CD4-positive, alpha-beta T cell treated with Interleukin-15 for 4 hours (primary cell): ENCODE measurements at places on chromosomes 5 and 9.

DNA sequence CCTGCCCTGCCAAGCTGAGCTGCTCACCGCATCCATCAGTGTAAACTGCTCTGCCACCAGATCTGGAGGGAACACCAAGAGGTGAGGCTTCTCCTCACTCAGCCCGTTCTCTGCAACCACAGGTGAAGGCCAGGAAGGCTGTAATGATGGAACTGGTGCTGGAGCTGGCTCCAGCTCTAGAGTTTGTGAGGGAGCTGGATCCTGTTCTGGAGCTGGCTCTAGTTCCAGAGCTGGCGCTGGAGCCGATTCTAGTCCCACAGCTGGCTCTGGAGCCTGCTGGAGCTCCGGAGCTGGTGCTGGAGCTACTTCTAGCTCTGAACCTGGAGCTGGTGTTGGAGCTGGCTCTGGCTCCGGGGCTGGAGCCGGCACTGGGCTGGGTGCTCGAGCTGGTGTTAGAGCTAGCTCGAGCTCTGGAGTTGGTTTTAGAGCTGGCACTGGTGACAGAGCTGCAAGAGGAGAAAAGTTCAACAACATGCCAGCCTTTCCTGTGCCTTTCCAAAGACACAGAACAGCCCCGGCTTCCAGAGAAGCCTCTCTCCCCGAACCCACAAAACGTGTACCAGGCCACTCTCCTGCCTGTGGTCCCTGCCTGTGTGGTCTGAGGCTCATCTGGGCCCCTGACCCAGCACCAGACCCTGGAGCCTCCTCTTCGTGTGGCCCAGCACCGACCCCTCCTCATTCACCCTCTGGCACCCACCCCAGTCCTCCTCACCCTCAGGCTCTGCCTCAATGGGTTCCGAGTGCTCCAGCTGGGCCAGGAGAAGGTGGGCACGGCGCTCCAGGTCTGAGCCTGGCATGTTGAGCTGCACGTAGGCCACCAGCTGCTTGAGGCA lies 12.9 kb downstream of the RALGDS start:
- DNase-seq, result no peak

DNA sequence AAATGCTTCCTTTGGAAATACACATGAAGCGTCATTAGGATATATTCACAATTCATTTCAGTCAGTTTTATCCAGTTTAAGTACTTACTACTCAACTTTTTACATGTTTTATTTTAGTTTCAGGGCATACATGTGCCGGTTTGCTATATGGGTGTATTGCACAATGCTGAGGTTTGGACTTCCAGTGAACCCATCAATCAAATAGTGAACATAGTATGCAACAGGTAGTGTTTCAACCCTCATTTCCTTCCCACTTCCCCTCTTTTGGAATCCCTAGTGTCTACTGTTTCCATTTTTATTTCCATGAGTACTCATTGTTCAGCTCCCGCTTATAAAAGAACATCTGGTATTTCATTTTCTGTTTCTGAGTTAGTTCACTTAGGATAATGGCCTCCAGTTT lies 74.7 kb downstream of the TMEM161B start:
- no peak for DNase-seq

DNA sequence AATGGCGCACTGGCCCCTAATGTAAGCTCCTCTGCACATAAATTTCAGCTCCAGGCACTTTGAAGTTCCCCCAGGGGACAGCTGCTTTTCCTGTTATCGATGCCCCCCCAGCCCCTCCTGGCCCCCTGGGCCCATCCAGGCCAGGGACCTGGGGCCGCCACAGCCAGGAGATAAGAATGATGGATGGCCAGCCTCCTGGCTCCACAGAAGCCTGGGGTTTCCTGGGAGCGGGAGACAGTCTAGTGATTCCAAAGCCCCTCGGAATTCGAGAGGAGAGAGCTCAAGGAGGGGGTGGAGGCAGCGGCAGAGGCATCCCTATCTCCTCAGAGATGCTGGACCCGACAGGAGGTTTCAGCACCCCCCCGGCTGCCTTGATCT lies 98.4 kb upstream of the HAND1 start:
- no peak for DNase-seq

DNA sequence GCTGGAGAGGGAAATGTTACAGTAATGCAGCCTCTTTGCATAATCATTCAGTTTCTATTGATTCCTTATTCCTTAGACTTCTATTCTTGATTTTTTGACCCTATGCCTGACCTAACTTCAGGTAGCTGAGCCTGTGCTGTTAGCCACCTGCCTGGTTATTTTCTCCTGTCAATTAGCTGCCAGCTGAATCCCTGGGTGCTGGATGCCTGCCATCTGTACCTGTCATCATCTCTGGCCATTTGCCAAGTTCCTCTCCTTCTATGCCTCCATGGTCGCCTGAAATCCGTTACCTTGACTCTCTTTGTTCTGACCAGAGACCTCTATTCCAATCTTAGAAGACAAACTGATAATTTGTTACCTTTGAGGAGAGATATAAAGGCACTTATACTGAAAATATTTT lies 178.3 kb downstream of the CAVIN4 start:
- no peak for DNase-seq

GRCh38 chr9:16726718-16727451 lies 143.6 kb downstream of the BNC2 start:
- DNase-seq, result no peak

DNA sequence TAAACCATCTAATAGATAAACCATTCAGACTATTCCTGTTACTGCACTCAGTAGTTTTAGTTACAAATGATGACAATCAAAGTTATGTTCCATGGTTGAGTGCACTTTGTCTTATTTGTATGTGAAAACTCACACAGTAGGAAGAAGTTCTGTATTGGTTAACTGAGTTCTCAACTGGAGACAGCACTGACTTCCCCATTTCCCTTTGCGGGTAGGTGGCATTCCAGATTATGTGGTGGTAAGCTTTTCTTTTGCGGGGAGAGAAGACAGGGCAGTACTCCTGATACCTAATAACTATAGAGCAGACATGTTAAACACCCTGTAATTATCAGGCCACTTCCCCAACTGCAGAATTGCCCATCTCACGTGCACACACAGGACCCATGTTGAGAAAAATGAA lies 24.4 kb downstream of the TARS1 start:
- DNase-seq, result no peak

DNA sequence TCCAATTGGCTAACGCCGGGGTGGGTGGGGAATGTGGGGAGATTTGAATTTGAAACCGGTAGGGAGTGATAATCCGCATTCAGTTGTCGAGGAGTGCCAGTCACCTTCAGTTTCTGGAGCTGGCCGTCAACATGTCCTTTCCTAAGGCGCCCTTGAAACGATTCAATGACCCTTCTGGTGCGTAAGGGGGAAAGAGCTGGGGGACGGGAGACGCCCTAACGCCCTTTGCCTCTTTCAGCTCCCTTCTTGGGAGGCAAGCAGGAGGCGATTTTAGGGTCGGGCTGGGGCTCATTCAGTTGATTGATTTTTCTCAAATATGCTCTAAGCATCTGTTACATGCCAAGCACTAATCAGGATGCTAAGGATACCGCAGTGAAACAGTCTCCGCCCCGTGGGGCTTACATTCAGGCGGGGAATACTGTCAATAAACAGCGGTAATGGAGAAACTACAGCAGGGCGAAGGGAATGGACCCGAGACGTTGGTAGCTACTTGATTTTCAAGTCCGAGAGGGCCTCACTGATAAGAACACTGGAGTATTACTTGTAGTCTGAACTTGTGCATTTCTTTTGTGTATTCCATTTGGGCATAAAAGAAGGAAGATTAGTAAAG lies at the start of gene HMMR:
Gene HMMR, plus strand, starts transcription at position 71 of the 610 bp plus-strand sequence. Its CDS starts 61 bp downstream, at position 132.
- DNase-seq, result no peak

GRCh38 chr5:79261897-79262296 lies 26.0 kb downstream of the JMY start:
- DNase-seq, result no peak

DNA sequence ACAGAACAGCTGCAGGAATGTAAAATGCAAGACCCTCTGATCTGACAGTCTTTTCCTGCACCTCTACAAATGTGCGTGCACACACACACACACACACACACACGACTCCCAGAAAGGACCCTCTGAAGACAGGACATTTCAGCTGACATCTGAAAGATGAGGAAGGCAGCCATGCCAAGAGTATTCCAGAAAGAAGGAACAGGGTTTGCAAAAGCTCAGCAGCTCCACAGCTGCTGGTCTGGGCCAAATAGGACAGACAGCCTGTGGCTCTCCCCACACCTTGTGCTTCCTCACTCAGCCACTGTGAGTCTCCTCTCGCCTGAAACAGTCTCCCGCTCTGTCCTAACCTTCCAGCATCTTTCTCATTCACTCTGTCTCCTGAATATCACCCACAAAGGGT lies 189.0 kb downstream of the PALM2AKAP2 start:
- DNase-seq, result no peak

DNA sequence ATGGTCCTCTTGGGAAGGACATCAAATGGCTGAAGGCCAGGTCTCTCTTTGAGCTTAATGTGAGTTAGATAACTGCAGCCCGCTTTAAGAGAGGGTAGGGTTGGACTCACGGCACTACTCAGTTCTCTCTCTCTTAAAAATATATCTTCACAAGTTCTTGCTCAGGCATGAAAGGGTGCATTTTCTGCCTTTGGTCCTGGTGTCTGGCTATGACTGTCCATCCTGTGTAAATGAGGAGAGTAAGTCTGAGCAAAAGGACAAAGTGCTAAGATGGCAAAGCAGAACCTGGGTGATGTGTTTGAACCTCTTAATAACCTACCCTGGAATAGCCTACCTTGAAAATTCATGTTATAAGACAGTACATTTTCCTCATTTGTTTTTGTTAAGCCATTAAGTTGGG lies 293.4 kb downstream of the PDE4D start:
- DNase-seq, result no peak

GRCh38 chr5:131987251-131987650 lies 24.2 kb downstream of the ACSL6 start:
- no peak for DNase-seq

GRCh38 chr5:65825408-65826328 lies 100.7 kb upstream of the ERBIN start:
- DNase-seq, result no peak

DNA sequence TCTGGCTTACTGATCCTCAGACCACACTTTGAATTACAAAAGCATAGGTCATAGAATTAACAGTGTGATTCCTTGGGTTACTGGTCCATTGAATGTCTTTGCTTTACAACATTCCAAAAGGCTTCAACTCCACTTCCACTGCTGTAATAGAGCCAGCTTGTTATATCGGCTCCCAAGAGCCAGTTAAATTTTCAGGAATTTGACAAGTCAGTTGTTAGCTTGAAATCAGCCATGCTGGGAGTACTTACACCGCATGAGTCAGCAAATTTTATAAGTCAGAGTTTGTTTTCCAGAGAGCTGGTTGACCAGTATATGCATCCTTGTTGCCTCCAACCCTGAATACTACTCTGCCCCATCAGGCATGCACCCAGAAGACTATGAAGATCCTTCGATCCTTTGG lies 73.1 kb downstream of the FOXB2 start:
- DNase-seq, result no peak

DNA sequence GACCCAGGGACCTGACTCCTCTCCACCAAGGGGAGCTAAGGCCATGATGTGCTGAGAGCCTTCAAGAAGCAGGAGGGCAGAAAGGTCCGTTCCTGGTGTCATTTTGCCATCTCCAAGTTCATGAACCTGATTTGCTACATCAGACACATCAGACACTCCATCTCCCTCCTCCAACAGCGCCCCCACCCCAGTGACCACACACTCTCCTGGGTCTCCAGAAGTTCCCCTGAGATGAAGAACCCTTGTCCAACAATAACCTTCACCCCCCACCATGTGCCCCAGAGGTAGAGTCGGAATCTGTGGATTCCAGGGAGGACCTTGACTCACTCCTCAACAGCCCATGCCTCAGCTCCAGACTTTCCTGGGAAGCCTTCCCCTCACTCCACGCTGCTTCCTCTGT lies 242.8 kb downstream of the CDK5RAP2 start:
- no peak for DNase-seq

DNA sequence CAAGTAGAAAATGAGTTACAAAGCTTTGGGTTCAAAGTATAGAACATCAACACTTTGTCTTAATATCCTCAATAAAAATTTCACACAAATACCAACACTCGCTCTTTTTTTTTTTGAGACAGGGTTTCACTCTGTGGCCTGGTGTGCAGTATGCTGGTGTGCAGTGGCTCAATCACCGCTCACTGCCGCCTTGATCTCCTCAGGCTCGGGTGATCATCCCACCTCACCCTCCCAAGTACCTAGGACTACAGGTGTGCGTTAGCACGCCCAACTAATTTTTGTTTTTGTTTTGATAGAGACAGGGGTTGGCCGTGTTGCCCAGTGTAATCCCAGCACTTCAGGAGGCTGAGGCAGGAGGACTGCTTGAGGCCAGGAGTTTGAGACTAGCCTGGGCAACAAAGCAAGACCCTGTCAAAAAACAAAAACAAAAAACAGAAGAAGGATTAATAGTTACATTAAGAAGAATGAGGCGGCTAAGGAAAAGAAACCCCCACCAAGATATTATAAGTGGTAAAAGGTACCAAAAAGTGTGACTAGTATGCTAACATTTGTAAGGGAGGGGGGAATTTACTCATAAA lies 20.3 kb downstream of the FNBP1 start:
- no peak for DNase-seq

DNA sequence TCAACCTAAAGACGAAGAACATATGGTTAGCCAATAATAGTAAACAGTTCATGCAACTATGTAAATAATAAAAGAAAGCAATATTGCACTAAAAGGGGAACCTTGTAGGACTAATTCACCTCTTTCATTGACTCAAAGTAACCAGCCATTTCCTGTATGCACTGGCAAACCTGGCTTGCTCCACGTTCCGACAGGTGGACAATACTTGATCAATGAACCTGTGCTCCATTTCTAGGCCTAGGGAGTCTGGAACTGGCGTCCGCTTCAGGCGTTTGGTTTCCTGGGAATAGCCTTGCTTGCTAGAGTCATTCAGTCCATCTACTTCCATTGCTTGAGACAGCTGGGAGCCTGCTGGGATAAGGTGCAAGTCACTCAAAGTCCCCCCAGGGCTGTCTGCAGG lies 41.6 kb downstream of the PTAR1 start:
- DNase-seq, result no peak

GRCh38 chr5:177370488-177371119 lies 12.9 kb downstream of the RGS14 start:
- peak; percentile 68 for DNase-seq

DNA sequence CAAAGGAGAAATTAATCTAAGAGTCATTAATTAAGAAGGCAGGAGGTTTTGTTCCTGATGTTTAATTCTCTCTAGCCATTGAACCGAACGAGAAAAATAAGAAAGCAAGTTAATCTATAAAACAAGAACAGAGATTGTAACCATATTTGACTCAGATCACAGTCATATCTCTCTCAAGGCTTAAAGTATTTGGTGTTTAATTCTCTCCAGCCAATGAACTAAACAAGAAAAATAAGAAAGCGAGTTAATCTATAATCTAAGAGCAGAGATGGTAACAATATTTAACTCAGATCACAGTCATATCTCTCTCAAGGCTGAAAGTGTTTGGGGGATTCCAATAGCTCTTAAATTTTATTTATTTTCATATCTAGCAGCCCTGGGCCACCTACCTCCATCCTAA lies 74.4 kb upstream of the SHISAL2B start:
- DNase-seq, result no peak
